Progenitor cell of endocrine pancreas (in vitro differentiated cells): ENCODE measurements at places on chromosomes 12 and 14.

DNA sequence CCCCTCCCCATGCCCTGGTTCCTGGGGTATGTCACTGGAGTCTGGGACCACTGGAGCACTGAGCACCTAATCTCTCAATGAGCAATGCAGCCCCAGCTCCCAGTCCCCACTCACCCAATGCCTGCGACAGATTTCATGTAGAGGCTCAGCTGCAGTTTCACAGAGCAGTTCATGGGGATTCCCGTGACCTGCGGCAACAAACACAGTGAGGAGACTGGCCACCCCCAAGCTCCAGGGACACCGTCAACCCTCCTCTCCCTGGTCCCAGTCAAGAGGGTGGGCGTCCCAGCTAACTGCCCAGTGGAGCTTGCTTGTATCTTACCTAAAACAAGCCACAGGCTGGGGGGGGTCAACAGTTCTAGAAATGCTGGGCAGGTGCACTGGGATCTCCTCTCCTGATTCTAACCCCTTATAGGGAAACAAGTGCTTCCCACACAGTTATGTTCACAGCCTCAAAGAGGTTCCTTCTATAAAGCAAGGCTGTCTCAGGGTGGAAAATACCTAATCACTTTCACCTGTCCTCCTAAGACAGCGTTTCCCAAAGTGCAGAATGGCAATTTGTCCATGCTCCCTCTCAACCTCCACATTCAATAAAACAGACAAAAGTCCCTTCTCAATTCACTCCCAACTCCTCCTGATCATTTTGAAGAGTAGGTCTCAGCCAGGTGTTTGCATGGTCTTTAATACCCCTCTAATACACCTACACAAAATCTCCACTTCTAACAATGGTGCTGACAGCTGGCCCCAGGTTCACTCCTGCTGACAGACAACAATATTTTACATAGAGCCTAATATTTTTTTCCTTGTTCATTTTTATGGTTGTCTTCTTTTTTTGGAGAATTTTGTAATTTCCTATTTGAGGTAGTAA lies 68.3 kb downstream of the SCARB1 start:
- DNase-seq, result no peak

GRCh38 chr12:104219908-104220404 lies 4.4 kb downstream of the TXNRD1 start:
- no peak for DNase-seq

- DNase-seq, result no peak
Observed at GRCh38 chr12:31756977-31757420, 28.2 kb upstream of the AMN1 start.

- no peak for DNase-seq
Observed at GRCh38 chr14:55005071-55005470, 21.8 kb downstream of the WDHD1 start.

DNA sequence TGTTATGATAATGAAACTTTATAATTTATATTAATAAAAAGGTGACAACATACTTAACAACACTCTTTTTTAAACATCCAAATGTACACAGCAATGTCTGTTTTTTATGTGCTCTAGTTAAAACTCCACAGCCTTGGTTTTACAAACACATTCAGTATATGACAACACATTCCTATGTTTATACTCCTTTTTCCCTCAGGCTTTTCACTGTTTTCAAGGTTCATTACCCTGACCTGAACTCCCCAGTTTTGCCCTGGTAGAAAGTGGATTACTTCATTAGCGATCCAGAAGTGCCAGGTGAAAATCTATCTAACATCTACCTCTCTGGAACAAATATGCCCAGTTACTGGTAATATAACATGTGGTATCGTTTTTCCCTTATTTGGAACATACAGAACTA lies 340.2 kb upstream of the DDHD1 start:
- DNase-seq, result no peak

- no peak for DNase-seq
Observed at GRCh38 chr12:23945249-23945648, 4.2 kb downstream of the SOX5 start.

DNA sequence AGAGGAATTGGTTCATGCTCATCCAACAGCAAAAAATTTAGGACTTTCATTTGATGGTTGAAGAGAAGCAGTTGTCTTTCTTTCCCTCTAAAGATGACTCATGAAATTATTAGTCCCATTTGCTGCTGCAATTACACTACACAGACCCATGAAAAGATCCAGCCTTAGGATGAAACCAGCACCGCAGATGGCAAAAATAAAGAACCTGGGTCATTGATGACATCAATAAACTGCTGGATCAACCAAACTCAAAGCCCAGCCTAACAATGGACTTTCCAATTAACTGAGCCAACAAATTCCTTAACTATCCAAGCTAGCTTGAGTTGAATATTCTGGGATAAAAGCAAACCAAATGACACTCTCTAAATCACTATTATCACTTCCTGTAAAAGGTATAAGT lies 20.7 kb downstream of the DICER1 start:
- DNase-seq, result no peak

- no peak for DNase-seq
Observed at GRCh38 chr12:823028-823698, 70.8 kb downstream of the WNK1 start.

GRCh38 chr12:104345234-104346066 lies 41.9 kb downstream of the EID3 start:
- no peak for DNase-seq

DNA sequence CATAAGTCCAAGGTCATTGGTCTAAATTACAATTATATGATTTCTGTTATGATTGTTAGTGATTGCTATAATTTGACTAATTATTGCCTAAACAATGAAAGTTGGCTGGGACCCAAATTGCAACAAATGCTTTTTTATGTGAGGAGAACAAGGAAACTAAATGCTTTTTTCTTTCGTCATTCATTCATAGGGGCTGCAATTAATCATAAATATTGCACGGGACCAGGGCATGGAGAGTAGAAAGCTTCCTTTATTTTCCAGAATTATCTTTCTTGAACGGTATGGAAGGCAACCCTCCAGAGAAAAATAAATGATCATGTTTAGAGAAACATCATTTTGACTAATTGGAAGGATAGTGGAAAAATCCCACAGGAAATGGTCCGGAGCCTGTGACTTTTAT lies 32.6 kb upstream of the ARHGAP5 start:
- DNase-seq, result no peak

DNA sequence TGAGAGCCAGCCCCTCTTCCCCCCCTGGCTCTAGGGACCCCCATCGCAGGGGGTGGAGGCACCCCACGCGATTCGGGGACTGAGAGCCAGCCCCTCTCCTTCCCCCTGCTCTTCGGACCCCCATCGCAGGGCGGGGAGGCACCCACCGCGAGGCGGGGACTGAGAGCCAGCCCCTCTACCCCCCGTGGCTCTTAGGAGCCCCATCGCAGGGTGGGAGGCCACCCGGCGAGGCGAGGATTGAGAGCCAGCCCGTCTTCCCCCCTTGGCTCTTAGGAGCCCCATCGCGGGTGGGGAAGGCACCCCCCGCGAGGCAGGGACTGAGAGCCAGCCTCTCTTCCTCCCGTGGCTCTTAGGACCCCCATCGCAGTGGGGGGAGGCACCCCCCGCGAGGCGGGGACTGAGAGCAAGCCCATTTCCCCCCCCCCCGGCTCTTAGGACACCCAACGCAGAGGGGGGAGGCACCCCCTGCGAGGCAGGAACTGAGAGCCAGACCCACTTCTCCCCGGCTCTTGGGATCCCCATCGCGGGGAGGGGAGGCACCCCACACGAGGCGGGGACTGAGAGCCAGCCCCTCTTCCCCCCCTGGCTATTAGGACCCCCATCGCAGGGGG lies 45.6 kb downstream of the DDX11 start:
- DNase-seq, result no peak

GRCh38 chr12:89966495-89967240 lies 258.0 kb upstream of the ATP2B1 start:
- no peak for DNase-seq

- DNase-seq, result no peak
Observed at GRCh38 chr12:57760347-57760982, 5.6 kb downstream of the MARCHF9 start.

DNA sequence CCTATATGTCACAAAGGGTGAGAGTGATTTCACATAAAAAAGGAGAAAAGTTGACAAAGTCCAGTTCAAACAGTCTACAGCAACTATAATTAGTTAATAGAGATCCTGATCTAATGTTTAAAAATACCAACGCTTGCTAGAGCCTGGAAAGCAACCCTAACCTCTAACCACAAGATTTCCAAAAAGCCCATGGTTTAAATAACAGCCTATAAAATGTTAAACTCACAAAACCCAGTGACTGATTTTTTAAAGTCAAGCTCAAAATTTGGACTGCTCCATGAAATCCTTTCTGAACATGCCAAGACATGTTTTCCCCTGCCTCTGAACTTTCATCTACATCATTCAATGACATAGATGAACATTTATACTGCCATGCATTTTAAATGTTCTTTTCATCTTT lies 81.6 kb downstream of the PLEKHG7 start:
- DNase-seq, result no peak

- DNase-seq, result no peak
Observed at GRCh38 chr12:76569685-76570604, 10.4 kb upstream of the OSBPL8 start.

DNA sequence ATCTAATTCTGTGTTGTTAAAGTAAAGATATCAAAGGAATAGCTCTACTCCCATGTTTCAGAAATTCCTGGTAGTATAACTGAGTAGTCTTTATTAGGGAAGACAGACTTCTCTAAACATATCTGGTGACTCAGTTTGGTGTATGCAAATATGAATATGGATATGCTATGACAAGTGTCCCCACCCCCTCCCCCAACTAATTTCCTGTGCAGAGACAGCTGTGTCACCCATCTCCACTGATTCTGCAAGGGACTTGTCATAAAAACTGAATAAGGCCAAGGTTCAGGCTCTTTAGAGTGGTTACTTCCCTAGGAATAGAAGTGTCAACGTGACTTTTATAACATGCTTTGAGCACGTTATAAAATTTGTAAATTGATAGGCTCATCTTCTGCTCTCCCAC lies 429.1 kb downstream of the DAD1 start:
- no peak for DNase-seq

- peak; percentile 96 for DNase-seq
Observed at GRCh38 chr12:110124269-110124995, at the start of gene IFT81. IFT81 (plus strand) TSS chr12:110124357; CDS start chr12:110127381, 3,024 bp downstream.

DNA sequence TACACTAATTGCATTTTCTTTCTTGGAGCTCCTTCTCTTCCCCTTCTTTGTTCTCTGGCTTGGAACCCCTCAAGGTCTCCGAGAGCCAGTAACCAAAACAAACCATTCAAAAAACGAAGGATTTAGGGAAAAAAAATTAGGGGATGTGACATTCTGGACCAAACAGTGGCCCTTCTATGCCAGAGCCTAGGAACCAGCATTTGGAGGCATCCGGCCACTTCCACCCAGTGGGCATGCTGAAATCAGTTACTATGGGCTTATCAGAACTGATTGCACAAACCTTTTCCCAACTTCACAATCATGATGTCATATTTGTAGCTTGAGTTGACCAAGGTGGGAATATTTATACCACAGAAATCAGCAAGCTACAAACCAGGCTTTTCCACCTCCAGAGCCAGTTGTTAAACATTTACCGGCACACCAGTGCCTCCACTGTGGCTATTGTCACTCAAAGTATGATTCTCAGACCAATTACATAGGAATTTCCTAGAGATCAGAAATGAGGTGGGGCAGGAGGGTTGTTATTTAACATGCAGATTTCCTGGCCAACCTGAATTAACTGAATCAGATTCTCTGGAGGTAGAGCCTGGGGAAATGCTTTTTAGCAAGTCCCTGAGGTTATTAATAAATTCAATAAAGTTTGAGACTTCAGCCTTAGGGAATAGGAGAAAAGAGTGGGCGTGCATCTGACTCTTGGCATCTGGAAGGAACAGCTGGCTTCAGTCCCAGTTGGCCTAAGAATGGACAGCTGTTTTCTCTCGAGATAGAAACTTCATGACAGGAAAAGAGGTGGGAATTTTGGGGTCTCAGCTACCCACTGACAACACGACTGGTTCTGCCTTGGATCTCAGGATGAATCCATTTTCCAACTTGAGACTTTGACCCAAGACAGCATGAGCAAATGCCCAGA lies 273.9 kb downstream of the ZFP36L1 start:
- no peak for DNase-seq

- DNase-seq, result no peak
Observed at GRCh38 chr14:80455031-80455430, 243.7 kb upstream of the DIO2 start.

DNA sequence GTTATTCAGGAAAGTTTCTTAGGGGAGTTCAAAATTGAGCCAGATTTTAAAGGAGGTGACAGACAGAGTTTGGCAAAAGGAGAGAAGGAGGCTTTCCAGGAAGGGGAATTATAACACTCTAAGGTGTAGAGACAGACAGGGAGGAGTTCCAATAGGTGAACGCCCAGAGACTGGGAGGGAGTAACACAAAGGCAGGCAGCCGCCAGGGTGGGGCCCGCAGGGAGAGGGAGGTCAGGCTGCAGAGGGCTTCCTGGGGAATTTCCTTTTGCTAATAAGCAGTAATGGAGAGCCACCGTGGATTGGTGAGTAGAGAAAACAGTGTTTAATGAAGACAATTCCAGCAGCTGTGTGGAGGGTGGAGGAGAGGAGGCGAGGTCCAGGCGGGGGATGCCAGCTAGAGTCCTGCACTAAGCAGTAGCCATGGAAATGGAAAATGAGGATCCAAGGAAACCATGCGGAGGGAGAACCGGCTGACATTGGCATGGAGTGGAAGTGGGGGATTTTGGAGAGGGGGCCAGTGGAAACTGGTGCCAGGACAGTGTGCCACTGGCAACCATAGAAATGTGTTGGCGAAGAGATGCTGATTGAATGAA lies 22.2 kb downstream of the GRIN2B start:
- no peak for DNase-seq

DNA sequence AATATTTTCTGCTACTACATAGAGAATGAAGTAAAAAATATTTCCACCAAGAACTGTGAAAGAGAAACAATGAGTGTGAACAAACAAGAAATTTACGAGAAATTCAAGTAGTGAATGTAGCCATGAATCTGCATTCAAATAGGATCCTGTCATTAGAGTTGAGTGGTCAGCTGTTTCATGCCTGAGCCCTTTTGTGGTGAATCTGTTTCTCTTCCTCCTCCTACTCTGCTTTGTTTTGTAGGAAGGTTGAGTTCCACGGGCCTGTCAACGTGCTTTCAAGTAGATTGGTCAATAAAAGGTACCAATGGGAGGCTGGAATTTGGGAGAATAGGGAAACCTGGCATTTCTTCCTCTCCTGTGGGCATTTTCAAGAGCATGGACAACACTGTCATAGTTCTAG lies 1749.6 kb upstream of the FLRT2 start:
- DNase-seq, result no peak

DNA sequence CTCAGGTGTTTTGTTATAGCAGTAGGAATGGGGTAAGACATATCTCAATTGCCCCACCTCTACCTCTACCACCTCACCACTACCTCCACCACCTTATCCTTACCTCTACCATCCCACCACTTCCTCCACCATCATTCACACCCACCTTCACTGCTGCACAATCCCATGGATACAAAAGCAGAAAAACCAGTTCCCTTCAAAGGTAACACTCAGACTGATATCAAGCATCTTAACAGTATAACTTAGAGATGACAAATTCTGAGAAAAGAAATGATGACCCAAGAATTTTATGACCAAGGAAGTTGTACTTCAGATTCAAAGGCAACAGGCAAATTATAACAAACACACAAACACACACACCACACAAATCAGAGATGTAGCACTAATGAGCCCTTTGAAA lies 189.4 kb downstream of the NUAK1 start:
- DNase-seq, result no peak

GRCh38 chr12:128323145-128323920 lies 56.4 kb downstream of the TMEM132C start:
- DNase-seq, result no peak
